NCI-H2029 (cell line): ENCODE measurements at places on chromosomes 12 and 14.

DNA sequence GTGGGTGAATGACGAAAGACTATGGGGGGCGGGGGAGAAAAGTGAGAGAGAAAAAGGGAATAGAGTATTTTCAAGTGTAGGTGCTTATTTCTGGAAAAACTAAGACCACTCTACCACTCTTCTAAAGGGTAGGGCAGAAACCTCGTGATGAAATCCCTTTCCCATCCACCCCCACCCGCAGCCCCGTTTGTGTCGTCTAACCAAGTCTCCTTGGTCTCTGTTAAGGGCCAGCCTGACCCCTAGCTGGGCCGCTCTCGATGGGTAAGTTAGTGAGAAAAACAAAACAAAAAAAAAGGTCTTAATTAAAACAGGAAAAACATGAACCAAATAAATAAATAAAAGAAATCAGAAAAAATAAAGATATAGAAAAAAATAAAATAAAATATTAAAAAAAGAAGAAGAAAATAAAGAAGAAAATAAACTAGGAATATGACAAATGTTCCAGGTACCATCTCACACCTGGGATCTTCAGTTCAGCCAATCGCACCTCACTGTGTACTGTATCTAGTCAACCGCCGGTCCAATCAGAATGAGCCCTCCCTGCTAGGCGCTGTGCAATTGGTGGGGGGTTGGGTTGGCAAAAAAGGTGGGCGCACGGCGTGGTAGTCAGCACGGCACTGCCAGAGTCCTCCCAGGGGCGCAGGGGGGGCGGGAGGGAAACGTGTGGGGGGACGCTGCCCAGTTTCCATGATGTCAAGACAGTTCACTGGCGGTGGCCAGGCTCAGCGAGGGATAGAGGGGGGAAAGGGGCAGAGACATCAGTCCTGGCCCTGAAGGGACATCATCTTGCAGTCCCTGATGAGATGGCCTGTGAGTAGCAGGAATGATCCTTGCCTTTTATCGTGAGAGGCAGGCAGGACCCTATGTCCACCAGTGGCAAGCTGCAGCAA lies 9.8 kb upstream of the CDH24 start:
- no peak for DNase-seq

GRCh38 chr12:104951759-104952509 lies 6.2 kb downstream of the SLC41A2 start:
- DNase-seq = no peak

- no peak for DNase-seq
These were observed 7.9 kb upstream of the TMBIM6 start for GRCh38 chr12:49733219-49734017.

DNA sequence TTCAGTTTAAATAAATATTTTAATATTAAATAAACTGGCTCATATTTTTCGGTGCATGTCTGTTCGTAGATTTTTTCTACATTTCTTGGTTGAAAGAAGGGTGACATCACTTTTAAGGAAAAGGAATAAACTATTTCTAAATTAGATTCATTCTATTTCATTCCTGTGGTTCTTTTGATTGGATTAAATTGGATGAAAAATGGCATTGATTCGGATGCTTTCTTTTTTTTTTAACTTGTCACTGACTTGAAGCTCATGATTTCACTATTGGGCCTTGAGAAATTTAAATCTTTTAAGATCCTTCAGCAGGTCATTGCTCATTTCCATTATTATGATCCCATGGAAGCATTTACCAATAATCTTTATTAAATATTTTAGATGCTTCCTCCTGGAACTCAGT lies 113.1 kb upstream of the RASSF8 start:
- DNase-seq = no peak
